Activated T-cell treated with anti-CD3 and anti-CD28 coated beads, Interleukin-2, amount 50 U/mL, for 48 hours (primary cell): ENCODE measurements at places on chromosomes 4 and X.

DNA sequence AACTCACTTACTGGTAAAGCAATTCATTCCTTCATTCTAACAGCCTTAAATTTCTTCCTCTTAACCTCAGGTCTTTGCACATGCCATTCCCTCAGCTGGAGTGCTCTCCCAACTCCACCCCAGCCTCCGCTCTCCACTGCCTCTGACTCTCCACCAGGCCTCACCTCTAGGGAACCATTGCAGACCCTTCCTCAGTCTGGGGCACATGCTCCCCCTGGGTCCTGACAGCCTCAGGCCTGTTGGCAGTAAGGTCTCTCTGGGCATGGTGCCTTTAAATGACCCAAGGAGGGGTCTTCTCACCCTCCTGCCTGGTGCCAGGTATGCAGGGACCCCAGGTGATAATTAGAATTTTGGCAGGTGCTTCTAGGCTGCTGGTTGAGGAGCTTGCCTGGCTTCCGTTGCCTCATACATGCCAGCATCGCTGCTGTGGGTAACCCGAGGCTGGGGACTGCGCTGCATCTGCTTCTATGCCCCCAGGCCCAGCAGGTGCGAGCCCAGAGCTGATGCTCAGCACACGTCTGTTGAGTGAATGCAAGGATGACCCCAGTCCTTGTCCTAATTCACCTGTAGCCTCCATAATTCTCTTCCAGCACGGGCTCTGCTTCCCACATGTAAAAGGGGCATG lies 27.5 kb upstream of the GPR78 start:
- DNase-seq = no peak

DNA sequence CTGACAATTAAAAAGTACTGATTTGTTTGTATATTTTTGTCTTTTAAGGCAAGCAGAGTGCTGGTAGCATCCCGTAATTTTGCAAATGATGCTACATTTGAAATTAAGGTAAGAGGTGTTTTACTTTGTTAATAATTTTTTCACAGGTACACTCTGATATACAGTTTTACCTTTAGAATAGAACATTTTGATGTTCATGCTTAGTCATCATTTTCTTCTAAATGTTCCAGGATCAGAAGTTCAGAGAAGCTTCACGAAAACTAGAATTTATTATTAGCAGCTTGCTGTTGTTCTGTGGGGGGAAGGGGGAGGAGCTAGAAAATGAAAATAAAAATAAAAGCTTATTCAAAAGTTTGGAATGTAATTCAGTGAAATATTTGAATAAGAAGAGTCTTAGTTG lies 5.5 kb downstream of the PDHA1 start:
- DNase-seq = no peak

GRCh38 chr4:186957952-186958555 lies 234.4 kb upstream of the FAT1 start:
- no peak for DNase-seq

DNA sequence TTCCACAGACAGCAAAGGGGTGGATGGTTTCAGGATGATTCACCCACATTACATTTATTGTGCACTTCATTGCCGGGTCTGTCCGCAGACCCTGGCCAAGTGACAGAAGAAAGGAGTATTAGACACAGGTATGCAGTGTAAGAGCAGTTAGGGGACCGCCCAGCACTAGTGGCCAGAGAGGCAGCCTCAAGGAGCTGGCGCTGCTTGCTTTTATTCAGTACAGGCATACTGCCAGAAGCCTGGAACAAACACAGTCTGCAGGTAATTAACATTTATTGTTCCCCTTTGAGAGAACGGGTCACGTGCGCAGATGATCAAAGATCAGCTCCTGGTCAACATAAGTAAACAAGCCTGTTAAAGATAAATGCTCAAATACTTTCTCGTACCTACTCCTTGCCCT lies 1639.0 kb upstream of the IGFBP7 start:
- no peak for DNase-seq

GRCh38 chrX:13835825-13836224 lies 18.9 kb upstream of the GPM6B start:
- no peak for DNase-seq

- DNase-seq = no peak
These were observed 21.8 kb downstream of the ANK2 start for GRCh38 chr4:113071274-113071673.

DNA sequence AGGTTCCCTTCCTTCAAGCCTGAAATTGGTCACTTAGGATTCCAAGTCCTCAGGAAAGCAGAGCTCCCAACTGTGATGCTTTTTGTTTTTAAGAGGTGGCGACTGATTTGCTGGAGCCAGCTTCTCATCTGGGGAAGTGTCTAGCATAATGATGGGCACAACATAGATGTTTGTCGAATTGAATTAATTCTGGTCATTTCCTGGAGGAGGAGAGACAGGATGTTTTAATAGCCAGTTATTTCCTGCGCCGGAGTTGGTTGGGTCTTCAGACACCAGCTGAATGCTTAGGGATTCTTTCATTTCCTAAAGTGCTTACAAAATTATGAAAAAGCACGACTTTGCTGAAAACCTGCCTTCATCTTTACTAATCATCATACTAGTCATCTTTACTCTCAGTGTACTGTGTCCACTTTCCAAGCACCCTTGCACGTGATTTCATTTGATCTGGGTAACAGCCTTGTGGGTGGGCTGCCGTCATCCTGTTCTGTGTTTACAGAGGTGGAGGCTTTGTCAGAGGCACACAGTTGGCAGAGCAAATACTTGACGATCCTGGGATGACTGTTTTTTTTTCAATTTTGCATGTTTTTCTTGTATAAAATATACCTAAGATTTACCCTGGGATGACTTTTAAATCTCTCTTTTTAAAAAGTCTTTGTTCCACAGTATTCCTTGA lies 49.5 kb downstream of the RGS12 start:
- DNase-seq = peak; percentile 36

- no peak for DNase-seq
These were observed 687.2 kb downstream of the TRIML1 start for GRCh38 chr4:188826393-188826792.

GRCh38 chr4:164997324-164997723 lies 19.9 kb upstream of the TRIM61 start:
- DNase-seq = no peak

DNA sequence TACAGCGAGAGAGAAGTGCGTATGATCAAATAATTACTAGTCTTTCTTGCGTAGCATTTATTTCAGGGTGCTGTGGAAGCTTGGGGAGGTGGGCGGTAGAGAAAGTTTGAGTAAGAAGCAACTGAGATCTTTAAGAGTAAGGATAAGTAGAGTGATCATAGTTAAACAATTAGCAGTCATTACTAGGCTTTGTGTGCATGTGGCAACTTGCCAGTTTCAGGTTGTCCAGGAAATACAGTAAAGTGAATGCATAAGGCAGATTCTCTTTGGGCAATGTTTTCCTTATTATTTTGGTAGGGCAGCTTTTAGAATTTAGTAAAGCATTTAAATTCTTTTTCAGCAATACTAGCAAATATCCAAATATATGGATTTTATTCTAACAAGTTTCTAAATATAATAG lies 57.0 kb downstream of the HPGDS start:
- no peak for DNase-seq

DNA sequence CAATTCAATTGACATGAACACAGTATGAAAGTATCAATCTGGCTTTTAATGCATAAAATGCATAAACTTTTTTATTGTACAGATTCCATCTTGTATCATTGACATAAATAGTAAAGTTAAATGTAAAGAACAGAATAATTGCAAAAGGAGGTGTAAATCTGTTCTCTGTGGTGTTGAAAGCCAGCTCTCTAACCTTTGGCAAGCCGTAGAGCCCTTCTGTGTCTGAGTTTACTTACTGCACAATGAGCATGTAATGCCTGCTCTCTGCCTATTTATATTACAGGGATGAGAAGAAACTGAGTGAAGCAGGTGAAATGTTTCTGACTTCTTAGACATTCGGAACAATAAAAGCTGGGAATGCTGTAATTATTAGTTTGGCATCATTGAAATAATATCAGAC lies 389.3 kb upstream of the EPHA5 start:
- DNase-seq = no peak

DNA sequence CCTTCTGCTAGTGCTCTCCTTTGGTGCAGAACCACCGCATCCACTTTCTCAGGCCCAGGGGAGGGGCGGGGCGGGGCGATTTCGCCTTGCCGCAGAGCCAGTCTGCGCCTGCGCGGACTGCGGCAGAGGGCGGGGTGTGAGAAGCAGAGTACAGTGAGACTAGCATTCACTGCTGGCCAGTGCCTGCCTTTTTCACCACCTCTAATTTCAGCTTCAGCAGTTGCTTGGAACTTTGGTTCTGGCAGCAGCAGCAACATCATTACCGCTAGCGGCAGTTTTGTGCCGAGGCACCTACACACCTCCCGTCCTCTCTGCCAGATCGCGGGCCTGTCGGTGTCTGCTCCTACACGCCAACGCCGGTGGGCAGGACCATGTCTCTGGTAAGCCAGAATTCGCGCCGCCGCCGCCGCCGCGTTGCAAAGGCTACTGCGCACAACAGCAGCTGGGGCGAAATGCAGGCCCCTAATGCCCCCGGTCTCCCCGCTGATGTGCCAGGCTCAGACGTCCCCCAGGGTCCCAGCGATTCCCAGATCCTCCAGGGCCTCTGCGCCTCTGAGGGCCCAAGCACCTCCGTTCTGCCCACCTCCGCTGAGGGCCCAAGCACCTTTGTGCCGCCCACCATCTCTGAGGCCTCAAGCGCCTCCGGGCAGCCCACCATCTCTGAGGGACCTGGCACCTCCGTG lies at the start of gene MAGEE1:
MAGEE1 (plus strand) TSS at position 151 of the 683 bp plus-strand sequence; CDS start at position 372, 221 bp downstream.
- DNase-seq = peak; percentile 89

DNA sequence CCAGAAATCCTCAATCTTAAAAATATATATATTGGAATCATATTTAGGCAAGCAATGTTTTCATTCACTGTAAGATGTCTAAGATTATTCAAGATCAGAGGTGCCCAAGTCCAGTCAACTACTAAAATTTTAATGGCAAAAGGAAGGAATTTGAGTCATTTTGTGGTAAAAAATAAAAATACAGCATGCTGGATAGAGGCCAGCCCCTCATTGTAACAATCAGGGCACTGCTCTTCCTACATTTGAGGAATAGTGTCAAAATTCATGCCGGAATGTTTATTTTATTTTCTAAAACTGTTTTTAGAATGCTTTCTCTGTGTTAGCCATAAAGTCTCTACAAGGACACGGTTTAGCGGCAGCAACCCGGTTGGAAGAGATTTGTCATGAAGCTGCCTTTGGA lies 49.9 kb upstream of the SRD5A3 start:
- no peak for DNase-seq

GRCh38 chr4:56052481-56052880 lies 103.7 kb downstream of the CEP135 start:
- DNase-seq = no peak

GRCh38 chr4:168839758-168840391 lies 170.2 kb downstream of the CBR4 start:
- no peak for DNase-seq

DNA sequence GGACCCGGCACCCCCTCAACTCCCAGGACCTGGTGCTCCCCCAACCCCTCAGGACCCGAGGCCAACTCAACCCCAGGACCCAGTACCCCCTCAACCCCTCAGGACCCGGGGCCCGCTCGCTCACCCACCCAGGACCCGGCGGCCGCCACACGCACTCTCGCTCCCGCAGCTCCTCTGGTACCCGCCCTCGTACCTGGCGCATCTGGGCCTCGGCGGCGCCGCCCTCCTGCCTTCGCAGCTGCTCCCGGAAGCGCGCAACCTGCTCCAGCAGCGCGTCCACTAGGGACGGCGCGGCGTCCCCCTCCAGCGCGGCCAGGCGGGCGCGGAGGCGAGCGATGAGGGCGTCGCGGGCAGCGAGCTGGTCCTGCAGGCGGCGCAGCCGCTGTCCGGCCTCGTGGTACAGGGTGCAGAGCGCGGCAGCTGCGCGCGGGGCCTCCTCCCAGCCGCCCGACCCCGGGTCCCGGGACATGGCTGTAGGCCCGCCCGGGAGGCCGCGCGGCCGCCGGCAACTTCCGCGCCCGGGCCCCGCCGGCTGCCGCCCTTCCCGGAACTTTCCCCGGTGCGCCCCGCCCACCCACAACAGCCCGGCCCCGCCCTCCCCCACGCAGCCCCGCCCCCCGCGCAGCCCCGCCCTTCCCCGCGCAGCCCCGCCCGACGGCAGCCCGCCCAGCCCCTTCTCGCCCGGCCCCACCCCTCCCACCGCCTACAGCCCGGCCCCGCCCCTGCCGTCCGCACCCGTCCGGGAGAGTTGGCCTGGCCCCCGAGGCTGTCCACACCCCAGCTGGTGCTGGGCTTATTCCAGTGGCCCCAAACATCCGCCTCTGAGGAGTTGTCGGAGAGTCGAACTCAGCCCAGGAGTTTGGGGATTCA lies at the start of gene TNIP2:
TNIP2 (minus strand) TSS at position 516 of the 870 bp plus-strand sequence; CDS start at position 469, 47 bp downstream.
- peak; percentile 79 for DNase-seq

GRCh38 chr4:80798082-80798481 lies 232.4 kb upstream of the BMP3 start:
- no peak for DNase-seq

DNA sequence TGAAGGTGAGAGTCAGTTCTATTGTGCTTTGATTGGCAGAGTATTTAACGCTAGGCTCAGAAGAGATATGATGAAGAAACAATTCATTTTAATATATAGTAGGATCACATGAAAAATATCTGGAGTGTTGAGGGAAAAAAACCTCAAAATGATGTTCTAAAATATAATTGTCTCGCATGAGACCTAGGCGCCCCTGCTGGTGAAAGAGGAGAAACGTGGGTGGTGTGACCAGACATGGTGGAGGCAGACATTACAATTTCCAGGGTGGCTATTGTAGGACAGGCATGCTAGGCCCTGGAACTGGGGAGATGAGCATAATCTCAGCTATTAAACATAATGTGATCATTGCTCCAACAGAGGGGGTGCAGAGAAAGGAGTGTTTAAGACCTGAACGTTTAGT lies 210.0 kb downstream of the HS3ST1 start:
- no peak for DNase-seq

DNA sequence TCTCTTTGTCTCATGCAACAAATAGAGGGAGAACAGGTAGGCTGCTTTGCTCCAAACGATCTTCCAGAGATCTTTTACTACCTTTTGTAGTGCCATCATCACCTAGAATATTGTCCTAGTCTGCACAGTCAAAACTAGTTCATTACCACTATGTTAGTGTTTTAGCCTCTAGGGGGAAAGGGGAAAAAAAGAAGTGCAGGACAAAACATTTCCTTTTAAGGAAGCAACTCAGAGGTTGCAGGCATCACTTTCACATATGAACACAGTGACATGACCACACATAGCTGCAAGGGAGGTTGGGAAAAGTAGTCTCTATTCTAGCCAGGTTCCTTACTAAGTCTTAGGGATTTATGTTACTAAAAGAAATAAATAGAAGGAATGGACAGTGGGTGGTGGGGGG lies 39.3 kb upstream of the RAP2C start:
- DNase-seq = no peak

- DNase-seq = no peak
These were observed 4.2 kb upstream of the ENAM start for GRCh38 chr4:70624226-70624793.

DNA sequence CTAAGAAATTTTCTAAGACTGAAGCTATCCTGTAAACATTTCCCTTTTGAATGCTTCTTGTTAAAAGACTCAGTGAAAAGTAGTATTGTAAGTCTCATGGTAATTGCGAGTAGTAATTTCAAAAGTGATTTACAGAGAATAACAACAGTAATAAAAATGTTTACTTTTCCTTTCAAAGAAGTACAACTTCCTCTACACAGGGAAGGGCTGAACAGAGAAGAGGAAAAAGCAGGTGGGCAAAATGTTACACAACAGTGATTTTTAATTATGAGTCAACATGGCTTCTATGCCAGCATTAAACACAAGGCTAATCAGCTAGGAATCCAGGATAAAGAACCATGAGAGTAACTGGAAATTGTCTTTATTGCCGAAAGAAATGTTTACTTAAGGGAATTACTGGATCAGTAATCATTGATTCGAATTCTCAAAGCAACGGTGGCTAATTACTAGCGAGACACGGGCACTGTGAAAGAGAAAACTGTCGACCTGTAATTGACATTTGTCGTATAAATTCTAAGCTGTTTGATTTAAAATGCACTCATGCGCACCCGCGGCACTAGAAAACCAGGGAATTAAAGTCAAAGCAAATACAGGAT lies 15.4 kb downstream of the UTP3 start:
- DNase-seq = no peak
